Coronary artery (tissue), 2 donors: ENCODE measurements at places on chromosomes 6 and 20.

DNA sequence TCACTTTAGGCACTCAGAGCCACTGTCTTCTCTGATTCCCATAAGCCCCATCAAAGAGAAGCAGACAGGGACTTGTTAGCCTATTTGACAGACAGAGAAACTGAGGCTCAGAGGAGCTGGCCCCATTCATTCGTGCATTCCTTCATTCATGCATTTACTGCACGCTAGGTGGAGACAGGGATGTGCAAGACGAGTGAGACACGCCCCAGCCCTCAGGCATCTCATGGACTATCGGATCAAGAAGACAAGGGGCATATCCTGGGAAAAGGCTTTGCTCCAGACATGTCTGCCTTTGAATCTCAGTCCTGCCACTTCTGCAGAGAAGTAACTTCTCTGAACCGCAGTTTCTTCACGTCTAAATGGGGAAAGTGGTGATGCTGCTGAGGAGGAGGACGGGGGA lies 54.1 kb downstream of the BPIFB1 start:
- no peak for DNase-seq

- no peak for DNase-seq
These were observed 648.5 kb downstream of the TFAP2A start for GRCh38 chr6:9766240-9766915.

DNA sequence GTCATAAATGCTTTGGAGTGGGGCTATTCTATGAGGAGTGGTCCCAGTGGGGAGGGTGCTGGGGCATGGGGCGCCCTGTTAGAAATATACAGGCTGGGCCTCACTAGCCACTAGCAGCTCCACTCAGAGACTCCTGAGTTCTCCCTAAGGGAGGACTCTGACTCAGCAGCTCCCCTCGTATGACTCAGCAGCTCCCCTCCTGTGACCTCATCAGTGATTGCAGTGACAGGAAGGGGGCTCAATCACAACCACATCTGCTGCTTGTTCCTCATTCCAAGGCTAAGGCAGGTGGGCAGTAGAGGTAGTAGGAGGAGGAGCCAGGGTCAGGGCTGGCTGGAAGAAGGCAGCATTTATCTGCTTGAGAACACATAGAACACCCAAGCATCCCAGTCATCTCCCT lies 73.7 kb downstream of the PRND start:
- DNase-seq = no peak

- DNase-seq = no peak
These were observed 7.6 kb downstream of the GSS start for GRCh38 chr20:34948030-34948429.

GRCh38 chr6:106858653-106859092 lies 115.9 kb downstream of the CD24 start:
- no peak for DNase-seq

DNA sequence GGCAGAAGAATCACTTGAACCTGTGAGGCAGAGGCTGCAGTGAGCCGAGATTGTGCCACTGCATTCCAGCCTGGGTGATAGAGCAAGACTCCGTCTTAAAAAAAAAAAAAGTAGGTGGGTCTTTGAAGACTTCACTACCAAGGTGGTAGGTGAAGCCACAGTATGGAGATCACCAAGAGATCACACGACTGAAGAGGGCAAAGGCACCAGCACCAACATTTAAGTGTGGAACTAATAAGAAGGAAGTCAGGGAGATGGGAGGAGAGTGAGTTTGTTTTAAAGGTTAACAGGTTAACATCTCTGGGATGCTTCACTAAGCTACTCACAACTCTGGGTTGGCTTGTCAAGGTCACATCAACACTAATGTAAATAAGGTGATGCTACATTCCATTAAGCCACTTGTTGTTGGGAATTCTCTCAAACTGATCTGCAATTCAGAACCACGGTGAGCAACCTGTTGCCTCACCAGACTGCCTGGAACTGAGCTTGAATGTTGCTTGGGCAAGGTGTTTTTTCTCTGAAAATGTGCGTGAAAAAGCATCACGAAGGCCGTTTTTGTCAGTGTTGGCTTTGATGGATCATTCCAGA lies 48.7 kb downstream of the KCTD20 start:
- no peak for DNase-seq

DNA sequence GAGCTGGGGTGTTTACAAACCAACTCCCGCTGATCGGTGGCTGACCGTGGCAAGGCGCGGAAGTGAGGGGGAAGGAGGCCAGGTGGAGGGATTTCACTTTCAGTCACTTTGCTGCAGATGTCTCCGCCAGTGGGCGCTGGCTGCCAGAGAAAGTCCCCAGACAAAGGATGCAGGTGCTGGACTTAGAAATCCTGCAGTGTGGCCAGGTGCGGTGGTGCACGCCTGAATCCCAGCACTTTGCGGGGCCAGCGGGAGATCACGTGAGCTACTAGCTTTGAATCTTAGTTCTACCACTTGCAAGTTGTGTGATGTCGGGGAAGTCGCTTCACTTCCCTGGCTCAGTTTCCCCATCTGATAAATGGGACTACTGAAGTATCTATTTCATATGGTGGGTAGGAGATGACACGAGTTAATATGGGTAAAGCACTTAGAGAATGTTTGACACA lies 180.4 kb downstream of the ZNF217 start:
- DNase-seq = no peak

- DNase-seq = no peak
These were observed 28.9 kb downstream of the CLIC5 start for GRCh38 chr6:45986746-45987274.

DNA sequence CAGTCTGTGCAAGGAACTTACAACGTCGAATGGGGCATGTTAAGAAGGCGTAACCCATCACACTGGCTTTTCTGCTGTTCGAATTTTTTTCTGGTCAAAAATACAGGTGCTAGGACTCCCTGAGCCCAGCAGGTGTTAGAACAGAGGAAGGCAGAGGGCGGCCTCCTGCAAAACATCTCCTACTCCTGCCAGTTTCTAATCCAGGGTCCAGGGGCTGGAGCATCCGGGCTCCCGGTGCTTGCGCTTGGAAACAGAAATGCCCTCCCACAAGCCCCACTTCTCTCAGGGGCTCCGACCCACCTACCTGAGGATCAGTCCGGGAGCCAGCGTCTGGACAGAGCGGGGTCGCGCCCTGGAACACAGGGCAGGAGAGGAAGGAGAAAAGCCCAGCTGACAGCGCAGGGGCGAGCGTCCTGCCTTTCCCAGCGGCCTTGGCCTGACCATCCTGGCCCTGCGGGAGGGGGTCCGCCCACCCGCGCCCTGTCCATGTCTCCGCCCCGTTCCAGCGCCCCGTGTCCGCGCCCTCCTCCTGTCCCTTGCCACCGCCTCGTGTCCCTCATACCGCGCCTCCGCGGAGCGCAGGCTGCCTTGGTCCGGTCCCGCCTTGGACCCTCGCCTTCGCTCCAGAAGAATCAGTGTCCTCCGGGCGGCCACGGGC lies 14.8 kb upstream of the LPA start:
- no peak for DNase-seq

DNA sequence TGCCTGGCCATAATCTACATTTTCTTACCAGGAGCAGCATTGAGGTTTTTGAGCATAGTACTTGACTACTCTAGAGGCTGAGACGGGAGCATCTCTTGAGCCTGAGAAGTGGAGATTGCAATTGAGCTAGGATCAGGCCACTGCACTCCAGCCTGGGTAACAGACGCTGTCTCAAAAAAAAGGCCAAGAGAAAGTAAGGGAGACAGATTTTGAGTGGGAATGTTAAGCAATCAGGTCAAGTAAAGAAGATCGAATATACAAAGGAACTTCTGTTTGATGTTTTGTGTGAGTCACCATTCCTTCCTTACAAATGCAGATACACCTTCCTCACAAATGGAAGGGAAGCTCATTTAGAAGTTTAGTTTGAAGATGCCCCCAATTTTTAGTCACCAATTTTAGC lies 4.4 kb downstream of the PNRC1 start:
- no peak for DNase-seq

DNA sequence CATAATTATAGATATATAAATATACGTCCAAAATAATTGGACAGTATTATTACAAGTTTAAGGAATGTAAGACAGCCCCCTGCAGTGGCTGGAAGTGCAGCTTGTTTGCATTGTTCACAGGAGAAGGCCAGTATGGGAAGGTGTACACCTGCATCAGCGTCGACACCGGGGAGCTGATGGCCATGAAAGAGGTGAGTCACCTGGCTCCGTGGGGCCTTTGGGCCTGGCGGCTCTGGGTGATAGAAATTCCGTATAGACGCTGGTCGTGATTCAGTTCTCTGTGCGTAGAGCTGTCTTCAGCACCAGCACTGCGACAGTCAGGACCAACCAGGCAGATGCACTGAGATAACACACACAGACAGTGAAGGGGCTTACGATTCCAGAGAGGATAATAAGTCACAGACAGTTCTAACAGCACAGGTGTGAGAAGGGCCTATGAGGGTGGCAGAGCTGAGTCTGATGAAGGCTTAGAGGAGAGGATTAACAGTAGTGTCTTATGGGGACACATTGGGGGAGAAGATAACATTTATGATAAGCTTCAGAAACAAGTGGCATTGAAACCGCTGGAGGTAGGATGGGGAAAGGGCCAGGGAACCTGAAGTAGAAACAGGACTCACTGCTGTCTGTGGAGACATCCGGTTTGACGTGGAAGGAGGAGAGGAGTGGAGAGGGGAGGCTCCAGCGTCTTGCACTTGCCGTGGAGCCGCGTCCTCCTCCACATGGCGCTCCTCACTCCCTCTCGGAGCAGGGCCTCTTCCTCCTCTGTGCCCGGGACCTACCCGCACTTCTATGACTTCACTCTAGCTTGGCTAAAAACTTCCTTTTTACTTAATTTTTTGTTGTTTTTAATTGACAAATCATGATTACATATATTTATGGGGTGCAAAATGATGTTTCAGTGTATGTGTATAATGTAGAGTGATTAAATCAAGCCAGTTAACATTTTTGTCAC lies 116.5 kb downstream of the MAP3K4 start:
- no peak for DNase-seq

GRCh38 chr6:10676403-10676802 lies 18.0 kb downstream of the C6orf52 start:
- no peak for DNase-seq

DNA sequence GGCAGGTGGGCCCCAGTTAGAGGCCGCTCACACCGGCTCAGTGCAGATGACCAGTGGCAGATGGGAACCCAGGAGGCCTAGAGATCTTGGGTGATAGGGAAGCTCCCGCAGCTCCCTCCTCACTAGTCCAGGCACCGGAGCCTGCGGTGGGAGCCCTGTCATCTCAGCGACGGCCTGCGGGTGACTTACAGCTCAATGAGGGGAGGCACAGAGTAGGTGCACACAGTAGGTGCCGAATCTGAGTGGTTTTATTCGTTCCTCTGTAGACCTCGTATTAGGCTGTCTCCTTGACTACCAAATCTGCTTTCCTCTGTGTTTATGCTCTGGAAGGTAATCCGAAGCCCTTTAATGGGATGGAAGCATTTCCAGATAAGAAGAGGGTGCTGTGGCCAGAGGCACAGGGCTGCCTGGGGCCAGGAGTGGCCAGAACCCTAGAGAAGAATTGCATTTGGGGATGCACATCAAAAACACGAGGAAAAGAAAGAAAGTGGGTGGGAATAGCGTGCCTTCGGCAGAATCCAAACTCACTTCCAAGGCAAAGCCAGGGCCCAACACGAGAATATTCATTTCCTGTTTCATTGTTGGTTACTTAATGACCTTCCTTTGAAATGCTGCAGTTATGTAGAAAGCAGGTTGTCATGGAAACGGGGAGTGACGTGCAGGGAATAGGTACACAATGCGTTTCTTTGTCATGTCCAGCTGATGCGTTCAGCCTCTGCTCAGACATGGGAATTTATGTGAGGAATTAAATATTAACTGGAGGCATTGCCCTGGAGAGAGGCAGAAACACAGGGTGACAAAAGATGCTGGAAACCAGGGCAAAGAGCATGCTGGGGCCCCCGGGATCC lies 24.7 kb downstream of the MYT1 start:
- DNase-seq = no peak

- DNase-seq = no peak
These were observed 4.6 kb upstream of the LZTS3 start for GRCh38 chr20:3177746-3178485.

DNA sequence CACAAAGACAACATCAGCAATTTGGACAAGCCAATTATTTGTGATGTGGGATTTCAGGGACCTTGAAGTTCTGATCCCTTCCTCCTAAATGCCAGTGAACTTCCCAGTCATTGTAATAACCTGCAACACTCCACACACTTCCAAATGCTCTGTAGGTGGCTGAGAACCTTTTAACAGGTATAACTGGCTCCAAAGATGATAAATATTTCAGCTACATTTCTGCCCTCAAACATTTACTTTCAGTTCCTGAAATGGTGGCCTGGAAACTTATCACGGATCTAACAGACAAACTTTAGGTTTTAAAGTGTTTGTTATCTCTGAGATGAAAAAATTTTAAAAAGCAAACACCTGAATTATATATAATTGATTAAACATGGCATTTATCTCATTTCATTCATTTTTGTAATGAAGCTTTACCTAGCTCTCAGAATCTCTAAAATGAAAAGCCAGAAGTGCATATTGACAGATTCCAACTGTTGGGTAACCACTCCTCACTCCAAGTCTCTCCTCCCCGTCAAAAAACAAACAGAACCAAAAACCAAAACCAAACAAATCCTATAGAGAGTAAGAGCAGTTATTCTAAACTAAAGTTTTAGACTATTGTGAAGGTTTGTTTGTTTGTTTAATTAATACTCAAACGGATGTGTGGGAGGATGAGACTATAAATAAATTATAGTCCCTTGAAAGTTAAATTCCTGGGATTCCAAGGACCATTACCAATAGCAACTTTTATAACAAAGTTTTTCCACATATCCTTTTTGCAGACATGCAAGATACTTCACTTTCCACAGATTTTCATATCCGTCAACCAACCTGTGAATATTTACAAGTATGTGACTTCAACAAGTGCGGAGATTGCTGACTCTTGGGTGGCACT lies 12.4 kb upstream of the KIAA0408 start:
- no peak for DNase-seq

GRCh38 chr6:108983151-108983550 lies 111.5 kb downstream of the SESN1 start:
- no peak for DNase-seq

DNA sequence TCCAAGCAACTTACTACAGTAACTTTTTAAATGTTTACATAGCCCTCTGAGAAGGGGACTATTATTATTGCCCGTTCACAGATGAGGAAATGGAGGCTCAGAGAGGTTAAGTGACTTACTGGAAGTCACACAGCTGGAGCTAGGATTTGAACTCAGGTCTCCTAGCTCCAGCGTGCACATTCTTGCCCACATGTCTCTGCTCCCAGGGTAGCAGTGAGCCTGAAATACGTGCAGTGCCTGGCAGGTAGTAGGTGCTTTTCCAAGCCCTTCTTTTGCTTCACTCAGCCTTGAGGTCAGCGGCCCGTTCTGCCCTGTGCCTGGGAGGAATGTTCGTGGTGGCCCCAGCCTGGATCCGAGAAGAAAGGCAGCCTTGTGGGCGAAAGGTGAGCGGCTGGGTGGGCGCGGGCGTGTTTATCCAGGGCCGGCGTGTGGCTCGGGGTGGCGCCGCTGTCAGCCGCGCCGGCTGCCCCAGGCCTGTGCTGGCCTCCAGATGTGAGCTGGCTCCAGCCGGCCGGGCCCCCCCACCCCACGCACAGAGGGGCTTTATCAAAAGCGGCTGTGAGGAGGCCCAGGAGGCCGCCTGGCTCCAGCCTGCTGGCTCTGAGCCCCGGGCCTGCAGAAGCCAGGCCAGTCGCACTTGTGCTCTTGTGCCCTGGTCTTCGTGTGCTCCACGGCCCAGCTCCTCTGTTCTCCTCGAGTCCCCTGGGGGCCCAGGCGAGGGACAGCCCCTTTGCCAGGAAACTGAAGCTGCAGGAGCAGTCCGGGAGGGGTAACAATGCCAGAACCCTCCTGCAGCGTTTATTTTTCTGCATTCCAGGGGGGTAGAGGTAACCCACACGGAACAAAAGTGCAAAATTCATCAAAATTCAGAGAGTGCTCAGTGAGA lies 58.1 kb downstream of the UBE2V1 start:
- DNase-seq = no peak

GRCh38 chr6:60952500-60952899 lies 1333.5 kb downstream of the KHDRBS2 start:
- DNase-seq = no peak

GRCh38 chr6:43298565-43299337 lies 691 bp downstream of the SLC22A7 start:
- DNase-seq = no peak
